ENCODE measurements at places on chromosomes 5 and 9.

GRCh38 chr5:96408841-96409538 lies 24.1 kb downstream of the PCSK1 start:
- no peaks in the 10 kb centered on the region for H3K4me1 ChIP-seq
- H3K4me3 ChIP-seq, result no peak overlapping the region
- H3K27ac ChIP-seq, result no peak overlapping the region
- H3K36me3 ChIP-seq, result no peaks in the 10 kb centered on the region
- H3K27me3 ChIP-seq, result peaks cover 20% of the 10 kb centered on the region
- DNase-seq, result no peak

- no peak overlapping the region for H3K4me3 ChIP-seq
- no peak overlapping the region for H3K27ac ChIP-seq
- no peaks in the 10 kb centered on the region for H3K27me3 ChIP-seq
- no peaks in the 10 kb centered on the region for H3K36me3 ChIP-seq
- DNase-seq, result no peak
Observed at GRCh38 chr5:111574311-111574710, 62.0 kb upstream of the STARD4 start.

DNA sequence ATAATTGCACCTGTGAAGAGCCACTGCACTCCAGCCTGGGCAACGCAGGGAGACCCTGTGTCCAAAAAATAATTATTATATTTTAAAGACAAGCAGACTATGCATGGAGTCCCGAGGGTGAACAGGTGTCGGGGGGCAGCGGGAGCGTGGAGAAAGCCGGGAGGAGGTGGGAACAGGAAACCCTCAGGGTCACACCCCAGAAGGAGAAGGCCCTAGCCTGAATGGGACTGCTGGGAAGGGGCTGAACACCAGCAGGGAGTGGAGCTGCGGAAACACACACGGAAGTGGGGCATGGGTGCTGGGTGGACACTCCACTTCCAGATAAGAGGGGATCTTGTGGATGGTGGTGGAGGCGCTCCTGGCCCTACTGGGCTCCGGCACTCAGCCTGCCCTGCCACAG lies 12.8 kb downstream of the SURF6 start:
- no peaks in the 10 kb centered on the region for H3K27me3 ChIP-seq
- no peaks in the 10 kb centered on the region for H3K36me3 ChIP-seq
- H3K4me3 ChIP-seq, result no peak overlapping the region
- no peak for DNase-seq
- no peak overlapping the region for H3K27ac ChIP-seq

DNA sequence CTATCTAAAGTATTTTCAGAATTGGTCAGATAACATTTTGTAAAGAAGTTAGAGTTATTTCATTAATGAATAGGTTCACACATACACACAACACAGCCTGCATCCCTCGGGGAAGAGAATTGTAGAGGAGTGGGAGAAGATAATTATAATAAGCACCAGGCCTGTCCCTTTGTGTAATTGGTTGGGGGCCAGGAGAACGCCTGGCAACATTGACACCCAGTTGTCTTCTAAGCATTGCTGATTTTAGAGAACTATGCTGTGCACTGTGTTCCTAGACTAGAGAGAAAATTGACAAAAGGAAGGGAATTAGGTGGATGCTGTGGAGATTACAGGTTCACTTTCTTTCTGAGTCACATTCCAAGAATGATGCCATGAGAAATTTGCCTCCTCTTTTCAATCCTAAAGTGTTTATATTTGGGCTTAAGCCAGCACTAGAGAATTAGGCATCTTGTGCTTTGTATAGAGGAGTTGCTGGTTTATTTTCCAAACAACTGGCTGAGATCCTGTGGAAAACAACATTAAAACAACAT lies 247.6 kb downstream of the COX7C start:
- no peaks in the 10 kb centered on the region for H3K4me1 ChIP-seq
- no peak for DNase-seq
- H3K4me3 ChIP-seq, result no peak overlapping the region
- H3K27me3 ChIP-seq, result no peaks in the 10 kb centered on the region

- no peaks in the 10 kb centered on the region for H3K27me3 ChIP-seq
- H3K4me1 ChIP-seq, result no peaks in the 10 kb centered on the region
- no peak for DNase-seq
- H3K36me3 ChIP-seq, result no peaks in the 10 kb centered on the region
- no peak overlapping the region for H3K27ac ChIP-seq
- H3K4me3 ChIP-seq, result no peak overlapping the region
Observed at GRCh38 chr5:131303537-131303936, 39.7 kb downstream of the CDC42SE2 start.

DNA sequence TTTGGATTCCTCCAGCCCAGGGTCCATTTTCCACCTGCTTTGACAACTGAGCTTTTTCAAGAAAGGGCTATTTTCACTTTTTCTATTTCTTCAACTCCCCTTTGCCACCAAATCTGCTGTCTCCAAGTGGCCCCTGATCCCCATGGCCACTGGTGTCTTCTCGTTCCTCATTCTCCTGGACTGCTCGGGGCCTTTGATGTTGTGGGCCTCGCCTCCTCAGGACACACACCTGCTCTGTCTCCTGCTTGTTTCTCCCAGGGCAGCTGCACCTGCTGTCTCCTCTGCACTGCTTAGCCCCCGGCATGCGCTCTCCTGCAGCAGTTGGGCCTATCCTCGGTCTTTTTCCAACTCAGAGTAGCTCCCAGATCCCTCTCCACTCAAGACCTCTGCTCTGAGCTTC lies 16.3 kb upstream of the NANS start:
- no peak overlapping the region for H3K4me3 ChIP-seq

GRCh38 chr5:157303667-157304327 lies 37.9 kb downstream of the CYFIP2 start:
- H3K36me3 ChIP-seq, result peaks cover 97% of the 10 kb centered on the region
- no peak for DNase-seq
- no peak overlapping the region for H3K27ac ChIP-seq
- no peaks in the 10 kb centered on the region for H3K27me3 ChIP-seq

- no peak overlapping the region for H3K4me3 ChIP-seq
- DNase-seq, result no peak
- H3K4me1 ChIP-seq, result no peaks in the 10 kb centered on the region
- no peak overlapping the region for H3K27ac ChIP-seq
Observed at GRCh38 chr5:73088026-73088425, 32.3 kb upstream of the TMEM171 start.

DNA sequence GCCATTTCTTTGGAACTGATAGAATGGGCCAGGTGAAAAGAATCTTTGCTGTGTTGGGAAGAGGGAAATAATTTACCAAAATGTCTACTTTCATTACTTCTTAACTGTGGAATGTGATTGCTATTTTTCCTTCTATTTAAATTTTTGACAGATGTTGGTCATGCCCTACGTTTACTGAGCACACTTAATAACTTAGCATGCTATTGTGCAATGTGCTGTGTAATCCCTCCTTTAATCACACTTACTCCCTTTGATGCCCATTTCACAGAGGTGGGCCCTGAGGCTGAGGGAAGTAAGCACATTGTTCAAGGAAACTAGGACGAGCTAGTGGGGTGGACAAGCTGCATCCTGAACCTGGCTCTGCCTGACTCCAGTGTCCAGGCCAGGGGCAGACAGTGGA lies 47.8 kb upstream of the INSYN2B start:
- no peaks in the 10 kb centered on the region for H3K4me1 ChIP-seq
- H3K27me3 ChIP-seq, result no peaks in the 10 kb centered on the region
- H3K27ac ChIP-seq, result no peak overlapping the region
- no peak for DNase-seq
- H3K36me3 ChIP-seq, result peaks cover 87% of the 10 kb centered on the region

DNA sequence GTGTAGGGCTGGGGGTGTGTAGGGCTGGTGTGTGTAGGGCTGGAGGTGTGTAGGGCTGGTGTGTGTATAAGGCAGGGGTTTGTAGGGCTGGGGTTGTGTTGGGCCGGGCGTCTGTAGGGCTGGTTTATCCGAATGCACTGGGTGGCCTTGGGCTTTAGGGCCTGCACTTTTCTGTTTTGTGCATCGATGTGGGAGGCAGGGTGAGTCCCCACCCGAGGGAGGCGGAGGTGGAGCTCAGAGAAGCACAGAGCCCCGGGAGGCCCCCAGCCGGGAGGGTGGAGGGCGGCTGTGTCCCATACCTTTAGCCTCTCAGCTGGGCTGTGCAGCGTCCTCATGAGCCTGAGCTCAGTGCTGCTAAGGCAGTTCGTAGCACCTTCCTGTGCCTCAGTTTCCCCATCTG lies 13.5 kb downstream of the COL5A1 start:
- H3K4me3 ChIP-seq, result no peak overlapping the region
- H3K27me3 ChIP-seq, result no peaks in the 10 kb centered on the region
- H3K27ac ChIP-seq, result no peak overlapping the region
- no peak for DNase-seq
